ENCODE measurements at places on chromosomes 3 and 15.

DNA sequence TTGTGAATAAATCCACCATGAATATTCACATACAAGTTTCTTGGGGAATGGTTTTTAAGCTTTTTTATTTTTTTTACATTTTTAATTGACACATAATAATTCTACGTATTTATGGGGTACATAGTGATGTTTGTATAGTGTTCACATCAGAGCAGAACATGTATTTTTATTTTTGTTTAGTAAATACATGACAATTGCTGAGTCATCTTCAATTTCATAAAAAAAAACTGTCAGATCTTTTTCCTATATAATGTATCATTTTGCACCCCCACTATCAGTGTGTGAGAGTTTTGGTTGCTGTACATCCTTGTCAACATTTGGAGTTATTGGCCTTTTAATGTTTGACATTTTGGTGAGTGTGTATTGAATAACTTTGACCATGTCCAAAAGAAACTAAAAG is 39.9 kb upstream of the FILIP1L start:
- DNase-seq: no peak

DNA sequence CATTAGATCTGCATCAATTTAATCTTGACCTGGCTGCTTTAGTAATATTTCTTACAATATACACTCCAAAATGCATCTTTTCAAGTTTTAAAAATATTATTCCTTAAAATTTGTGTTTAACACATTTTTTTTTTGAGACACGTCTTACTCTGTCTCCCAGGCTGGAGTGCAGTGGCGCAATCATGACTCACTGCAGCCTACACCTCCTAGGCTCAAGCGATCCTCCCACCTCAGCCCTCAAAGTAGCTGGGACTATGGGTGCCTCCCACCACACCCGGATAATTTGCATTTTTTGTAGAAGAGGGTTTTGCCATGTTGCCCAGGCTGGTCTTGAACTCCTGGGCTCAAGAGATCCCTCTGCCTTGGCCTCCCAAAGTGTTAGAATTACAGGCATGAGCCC is 73.6 kb downstream of the ETV5 start:
- no peak for DNase-seq

- DNase-seq: no peak
Observed at GRCh38 chr15:41849861-41850260, 11.2 kb downstream of the PLA2G4B start.

GRCh38 chr3:153957421-153957820 is 163.8 kb upstream of the ARHGEF26 start:
- no peak for DNase-seq

DNA sequence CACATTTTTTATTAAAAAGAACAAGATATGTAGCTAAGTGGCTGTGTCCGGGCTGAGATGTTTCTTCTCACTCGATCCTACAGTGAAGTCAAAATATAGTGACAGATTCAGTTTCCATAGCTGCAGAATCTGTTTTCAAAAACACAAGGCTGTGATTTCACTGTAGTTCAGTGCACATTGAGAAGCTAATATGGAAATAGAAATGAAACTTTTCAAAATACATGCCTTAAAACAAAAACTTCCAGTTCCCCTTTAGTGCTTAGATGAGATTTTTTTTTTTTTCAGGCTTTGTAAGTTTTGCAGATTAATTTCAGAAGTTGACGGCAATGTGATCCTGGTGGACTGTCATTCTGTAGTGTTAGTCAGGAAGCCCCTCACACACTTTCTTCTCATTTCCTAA is 23.8 kb upstream of the TRAK1 start:
- no peak for DNase-seq

- no peak for DNase-seq
Observed at GRCh38 chr3:71330909-71331308, 252.6 kb downstream of the FOXP1 start.

DNA sequence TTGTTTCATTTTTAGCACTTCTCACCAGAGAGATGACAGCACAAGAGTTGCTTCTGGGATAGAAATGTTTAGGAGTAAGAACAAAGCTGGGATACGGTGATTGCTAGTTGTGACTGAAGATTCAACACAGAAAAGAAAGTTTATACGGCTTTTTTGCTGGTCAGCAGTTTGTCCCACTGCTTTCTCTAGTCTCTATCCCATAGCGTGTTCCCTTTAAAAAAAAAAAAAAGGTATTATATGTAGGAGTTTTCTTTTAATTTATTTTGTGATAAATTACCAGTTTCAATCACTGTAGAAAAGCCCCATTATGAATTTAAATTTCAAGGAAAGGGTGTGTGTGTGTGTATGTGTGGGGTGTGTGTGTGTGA is 48.0 kb downstream of the PGPEP1L start:
- DNase-seq: no peak

DNA sequence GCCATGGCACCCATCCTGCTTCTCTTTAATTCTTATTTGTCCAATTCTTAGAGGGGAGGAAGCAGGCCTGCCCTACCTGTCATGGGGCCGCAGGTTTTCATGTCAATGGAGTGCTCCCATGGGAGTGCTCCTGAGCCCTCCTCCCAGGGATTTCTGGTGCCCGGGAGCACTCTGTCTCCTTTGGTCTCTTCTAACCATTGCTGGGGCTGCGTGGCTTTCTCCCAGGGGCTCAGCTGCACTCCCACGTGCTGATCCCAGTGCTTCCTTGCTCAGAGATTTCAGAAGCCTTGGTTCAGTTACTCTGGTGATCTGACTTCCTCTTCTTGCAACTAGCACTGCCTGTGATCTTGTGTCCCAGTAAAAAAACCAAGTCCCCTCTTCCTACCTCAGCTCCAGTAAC is 68.0 kb upstream of the ARL8B start:
- no peak for DNase-seq

- no peak for DNase-seq
Observed at GRCh38 chr3:37987751-37988179, 2.8 kb upstream of the VILL start.

- no peak for DNase-seq
Observed at GRCh38 chr15:85758655-85758978, 36.1 kb downstream of the KLHL25 start.

GRCh38 chr15:77871852-77872371 is 205.6 kb downstream of the TBC1D2B start:
- DNase-seq: no peak

- DNase-seq: no peak
Observed at GRCh38 chr15:84391191-84391590, 155.6 kb downstream of the GOLGA6L4 start.

GRCh38 chr3:167733961-167734497 is 663 bp downstream of the PDCD10 start:
- DNase-seq: no peak

- peak; percentile 85 for DNase-seq
Observed at GRCh38 chr3:10224794-10225665, 23.2 kb upstream of the TATDN2 start.

GRCh38 chr3:168002786-168003368 is 92.8 kb downstream of the GOLIM4 start:
- no peak for DNase-seq

- no peak for DNase-seq
Observed at GRCh38 chr3:12901623-12902045, 60.3 kb upstream of the RPL32 start.

GRCh38 chr3:33115024-33115768 is 1.4 kb downstream of the CRTAP start:
- no peak for DNase-seq

DNA sequence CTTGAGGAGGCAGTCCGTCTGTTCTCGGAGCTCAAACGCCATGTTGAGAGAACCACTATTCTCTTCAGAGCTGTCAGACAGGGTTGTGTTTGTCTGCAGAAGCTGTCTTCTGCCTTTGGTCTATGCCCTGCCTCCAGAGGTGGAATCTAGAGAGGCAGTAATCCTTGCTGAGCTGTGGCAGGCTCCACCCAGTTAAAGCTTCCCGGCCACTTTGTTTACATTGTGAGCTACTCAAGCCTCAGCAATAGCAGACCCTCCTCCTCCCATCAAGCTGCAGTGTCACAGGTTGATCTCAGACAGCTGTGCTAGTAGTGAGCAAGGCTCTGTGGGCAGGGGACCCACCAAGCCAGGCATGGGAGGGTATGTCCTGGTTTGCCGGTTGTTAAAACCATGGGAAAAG is 8.9 kb downstream of the OR5AC2 start:
- DNase-seq: no peak

DNA sequence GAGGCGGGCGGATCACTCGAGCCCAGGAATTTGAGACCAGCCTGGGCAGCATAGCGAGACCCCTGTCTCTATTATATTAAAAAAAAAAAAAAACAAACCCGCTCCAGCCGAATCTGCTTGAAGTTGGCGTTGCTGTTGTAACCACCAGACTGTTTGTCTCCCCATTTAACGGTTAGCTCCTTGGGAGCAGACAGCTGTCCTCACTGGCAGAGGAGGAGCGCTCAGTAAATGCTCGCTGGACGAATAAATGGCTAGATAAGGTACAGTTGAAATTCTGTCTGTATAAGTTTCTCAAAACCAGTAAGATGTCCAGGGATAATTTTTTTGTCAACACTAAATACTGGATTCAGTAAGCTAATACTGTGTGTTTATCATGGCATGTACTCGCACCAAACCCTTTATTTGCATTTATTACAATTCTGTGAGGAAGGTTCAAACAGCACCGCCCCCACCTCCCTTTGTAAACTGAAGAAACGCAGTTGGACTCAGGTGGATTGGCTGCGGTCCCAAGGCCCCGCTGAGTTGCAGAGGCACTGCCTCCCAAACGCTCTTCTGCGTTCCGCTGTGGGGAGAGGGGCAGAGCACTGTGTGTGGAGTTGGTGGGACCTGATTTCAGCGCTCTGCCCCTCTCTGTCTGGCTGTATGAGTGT is 1.1 kb downstream of the RCCD1 start:
- DNase-seq: no peak

DNA sequence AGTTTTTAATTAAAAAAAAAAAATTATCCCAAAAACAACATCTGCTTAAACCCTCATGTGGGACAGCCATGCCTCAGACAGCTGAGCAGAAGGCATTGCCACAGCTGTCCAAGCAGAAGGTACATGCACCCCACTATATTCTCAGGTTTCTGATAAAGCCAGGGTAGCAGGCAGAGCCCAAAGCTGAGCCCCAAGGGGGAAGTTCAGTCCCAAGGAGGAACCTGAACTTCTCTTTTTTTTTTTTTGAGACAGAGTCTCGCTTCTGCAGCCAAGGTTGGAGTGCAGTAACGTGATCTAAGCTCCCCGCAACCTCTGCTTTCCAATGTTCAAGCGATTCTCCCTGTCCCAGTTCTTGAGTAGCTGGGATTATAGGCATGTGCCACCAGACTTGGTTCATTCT is 33.2 kb downstream of the MKRN2 start:
- no peak for DNase-seq

GRCh38 chr15:53837263-53837662 is 77.8 kb upstream of the WDR72 start:
- DNase-seq: no peak

- DNase-seq: peak; percentile 41
Observed at GRCh38 chr3:123090728-123091531, 24.1 kb downstream of the PDIA5 start.

GRCh38 chr3:126107203-126107939 is 23.4 kb upstream of the SLC41A3 start:
- peak; percentile 53 for DNase-seq

DNA sequence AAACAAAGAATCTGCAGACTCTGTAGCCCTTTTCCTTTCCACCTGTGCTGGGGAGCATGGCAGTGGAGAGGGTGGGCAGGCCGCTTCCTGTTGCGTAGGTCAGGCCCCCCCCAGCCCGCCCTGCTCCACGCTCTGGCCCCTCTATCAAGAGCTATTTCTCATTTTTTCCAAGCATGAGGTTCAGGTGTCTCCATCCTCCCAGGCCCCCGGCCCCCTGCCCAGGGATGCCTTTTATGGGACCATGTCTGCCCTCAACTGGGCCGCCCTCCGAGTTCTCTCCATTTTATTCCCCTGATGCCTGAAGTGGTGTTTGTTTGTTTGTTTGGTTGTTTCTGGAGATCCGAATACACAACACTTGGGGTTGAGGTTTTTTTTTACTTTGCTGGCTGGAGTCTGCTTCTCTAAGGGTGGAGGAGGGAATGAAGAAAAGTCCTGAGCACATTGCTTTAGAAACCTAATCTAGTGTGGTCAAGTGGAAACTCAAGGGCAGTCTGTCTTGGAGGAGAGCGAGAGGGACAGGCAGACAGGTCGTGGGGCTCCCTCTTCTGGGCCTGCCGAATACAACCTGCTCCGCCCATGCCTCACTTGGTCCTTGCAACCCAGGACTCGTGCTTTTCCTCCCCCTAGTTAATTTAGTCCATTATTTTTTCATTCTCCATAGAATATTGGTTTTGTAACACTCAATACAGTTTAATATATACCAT is 176.5 kb upstream of the LYSMD4 start:
- no peak for DNase-seq

- no peak for DNase-seq
Observed at GRCh38 chr3:66138336-66139313, 82.2 kb upstream of the SLC25A26 start.

GRCh38 chr15:90594301-90594738 is 64.6 kb downstream of the CRTC3 start:
- DNase-seq: peak; percentile 91

- no peak for DNase-seq
Observed at GRCh38 chr3:46129588-46130272, 78.4 kb downstream of the CCR1 start.

DNA sequence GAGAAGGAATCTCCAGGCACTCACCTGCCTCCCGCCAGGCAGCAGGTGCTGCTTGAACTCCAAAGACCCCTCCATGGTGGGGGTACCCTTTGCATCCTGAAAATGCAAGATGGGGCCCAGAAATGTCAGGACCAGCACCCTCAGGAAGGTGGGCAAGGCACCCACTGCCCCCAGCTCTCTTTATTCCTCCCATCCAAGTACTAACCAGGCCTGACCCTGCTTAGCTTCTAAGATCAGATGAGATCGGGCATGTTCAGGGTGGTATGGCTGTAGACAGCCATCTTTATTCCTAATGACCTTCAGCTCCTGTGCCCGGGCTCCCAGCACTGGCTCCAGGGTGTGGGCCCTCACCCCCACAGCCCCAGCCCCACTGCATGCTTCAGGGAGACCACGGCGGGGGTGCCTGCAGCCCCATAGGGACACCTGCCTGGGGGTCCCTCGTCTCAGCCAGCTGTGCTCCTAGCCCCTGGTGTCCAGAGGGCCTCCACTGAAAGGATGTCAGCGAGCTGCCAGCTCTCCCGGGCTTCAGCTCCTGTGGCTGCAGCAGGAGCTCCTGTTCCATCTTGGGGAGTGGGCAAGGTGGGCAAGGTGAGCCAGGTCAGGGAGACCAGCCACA is 13.2 kb downstream of the PLA2G4B start:
- DNase-seq: no peak

GRCh38 chr3:104132566-104133403 is 1233.9 kb upstream of the ALCAM start:
- DNase-seq: no peak

DNA sequence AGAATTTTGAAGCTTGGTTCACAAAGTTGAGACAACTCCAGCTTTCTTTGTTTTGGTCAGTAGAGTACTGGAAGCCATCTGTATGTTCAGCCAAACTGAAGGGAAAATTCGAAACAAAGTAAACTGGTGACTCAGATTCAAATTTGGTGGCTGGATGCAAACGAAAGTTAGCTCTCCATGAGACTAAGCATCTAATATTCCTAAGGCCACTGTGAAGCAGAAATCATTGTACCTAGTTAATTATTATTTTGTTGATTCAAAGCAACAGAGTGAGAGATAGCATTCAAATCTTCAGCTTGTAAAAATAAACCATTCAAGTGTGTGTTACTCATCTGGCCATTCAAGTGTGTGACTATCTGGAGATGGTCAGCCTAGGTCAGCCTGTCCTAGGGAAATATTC is 42.1 kb downstream of the NR2F2 start:
- no peak for DNase-seq
